D721Med (cell line): ENCODE measurements at places on chromosomes 5 and 9.
A peak's percentile ranks its signal among the peaks of the same experiment; 100 is the strongest.

DNA sequence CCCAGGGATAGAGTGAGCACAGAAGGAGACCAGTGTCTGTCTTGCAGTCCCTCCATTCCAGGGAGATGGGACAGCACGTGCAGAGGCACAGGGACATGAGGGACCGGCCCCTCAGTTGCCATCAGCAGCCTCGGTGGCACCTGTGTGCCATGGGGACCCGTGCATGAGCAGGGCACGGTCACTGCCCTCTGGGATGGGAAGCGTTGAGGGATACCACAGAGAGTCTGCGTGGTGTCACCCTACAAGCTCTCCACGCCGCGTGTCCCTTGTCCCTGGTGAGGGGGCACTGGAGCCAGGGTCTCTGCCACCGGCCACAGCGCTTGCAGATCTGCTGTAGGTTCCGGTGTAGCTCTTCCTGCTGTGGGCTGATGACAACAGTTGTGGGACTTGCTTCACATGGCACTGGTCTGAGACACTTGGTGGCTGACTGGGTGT, 108.1 kb downstream of the CACNA1B start:
- no peak for DNase-seq

- no peak for DNase-seq
These were observed 153.4 kb upstream of the MPDZ start for GRCh38 chr9:13432904-13433303.

DNA sequence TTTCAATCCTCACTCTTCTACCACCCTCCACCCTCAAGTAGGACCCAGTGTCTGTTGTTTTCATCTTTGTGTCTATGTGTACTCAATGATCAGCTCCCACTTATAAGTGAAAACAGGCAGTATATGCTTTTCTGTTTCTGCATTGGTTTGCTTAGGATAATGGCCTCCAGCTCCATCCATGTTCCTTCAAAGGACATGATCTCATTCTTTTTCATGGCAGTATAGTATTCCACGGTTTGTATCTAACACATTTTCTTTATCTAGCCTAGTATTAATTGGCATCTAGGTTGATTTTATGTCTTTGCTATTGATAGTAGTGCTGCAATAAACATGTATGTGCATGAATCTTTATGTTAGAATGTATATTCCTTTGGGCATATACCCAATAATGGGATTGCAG, 259.8 kb upstream of the KIF2A start:
- DNase-seq = no peak

- no peak for DNase-seq
These were observed 60.5 kb downstream of the GLDC start for GRCh38 chr9:6584881-6585597.

DNA sequence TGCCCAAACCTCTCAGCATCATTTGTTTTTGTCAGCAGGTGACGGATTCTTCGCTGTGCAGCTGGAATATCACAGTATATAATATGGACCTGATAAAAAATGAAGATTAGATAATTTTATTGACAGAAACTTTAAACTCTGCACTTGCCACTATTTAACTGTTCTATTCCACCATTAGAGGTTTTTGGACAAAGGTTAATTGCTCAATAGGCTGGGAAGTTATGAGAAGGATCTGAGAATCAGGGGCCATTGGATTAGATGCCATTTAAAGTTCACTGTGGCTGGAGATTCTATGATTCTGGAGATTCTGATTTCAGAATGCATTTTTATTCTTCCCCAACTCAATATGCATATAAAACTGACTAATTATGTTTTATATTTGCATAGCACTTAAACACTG, 59.8 kb upstream of the ANXA1 start:
- no peak for DNase-seq

DNA sequence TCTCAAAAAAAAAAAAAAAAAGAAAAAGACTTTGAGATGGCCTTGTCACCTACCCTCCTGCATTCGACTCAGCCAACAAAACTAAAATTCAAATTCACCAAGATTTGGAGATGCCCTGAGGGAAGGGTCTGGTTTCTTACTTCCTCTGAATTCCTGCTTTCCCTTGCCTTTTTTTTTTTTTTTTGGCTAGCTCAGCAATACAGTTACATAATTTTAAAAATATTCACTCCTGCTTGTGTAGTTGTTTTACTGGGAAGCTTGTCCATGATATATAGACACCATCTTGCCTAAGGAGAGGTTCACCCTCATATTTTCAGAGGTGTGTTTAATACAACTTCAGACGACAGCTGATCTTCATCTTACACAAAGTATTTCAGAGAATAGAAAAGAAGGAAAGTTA, 21.3 kb upstream of the SERINC5 start:
- DNase-seq = no peak

DNA sequence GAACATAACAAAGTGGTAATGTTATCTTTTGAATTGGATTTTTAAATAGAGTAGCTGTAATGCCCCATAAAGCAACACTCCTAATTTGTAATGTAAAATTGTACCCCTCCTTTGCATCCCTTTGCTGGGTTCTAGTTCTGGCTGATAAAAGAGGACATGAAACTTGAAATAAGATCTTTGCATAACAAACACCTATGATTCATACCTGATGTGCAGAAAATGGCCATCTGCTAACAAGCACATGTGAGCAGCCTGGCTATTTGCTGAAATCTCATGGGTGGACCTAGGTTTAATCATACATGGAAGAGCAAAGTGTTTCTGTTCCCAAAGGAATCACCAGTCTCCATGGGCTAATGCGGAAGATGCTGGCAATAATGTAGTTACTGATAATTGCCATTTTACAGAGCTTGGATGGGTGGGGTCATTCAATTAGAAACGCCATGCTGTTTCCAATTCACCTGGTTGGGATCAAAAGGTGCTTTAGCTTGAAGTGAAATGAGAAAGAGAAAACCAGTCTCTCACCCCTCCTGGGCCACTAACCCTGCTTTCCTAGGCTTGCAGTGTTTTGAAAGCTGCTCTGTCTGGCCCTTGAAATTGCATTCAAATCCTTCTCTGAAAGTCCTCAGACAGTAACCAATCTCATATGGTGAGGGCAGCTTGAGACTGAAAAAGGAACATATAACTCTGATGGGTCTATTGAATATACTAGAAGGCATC, 585.1 kb downstream of the TLE4 start:
- no peak for DNase-seq

GRCh38 chr5:36569491-36569890, 36.9 kb upstream of the SLC1A3 start:
- no peak for DNase-seq

DNA sequence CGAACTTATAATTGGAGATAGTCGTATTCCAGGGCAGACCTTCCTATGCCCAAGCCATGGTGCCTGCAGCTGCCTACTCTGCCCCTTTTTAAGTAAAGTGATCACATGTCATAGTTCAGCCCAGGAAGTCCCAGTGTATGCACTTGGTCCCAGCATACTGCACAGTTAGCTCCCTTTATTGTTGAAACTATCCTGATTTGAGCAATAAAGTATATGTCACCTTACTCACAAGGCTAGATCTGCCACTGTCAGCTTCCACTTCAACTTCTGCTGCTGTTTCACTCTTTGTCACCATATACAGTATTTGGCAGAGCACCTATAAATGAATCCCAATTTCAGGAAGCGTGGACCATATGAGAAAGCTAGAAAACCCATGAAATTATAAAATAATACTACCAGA, 103.8 kb upstream of the PTGER4 start:
- DNase-seq = no peak

DNA sequence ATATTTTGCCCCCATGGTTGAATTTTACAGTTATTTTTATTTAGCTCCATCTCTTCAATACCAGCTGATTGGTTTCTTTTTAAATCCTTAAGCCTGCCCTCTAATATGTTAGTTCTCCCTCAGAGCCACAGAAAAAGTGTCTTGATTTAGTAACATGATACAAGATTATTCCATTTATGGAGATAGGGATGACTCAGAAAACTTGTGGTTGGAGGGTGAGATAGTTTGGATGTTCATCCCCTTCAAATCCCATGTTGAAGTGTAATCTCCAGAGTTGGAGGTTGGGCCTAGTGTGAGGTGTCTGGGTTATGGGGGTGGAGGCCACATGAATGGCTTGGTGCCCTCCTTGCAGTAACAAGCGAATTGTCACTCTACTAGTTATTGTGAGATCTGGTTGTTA, 115.7 kb downstream of the FBXO38 start:
- DNase-seq = no peak

- DNase-seq = no peak
These were observed 186.2 kb downstream of the CACNA1B start for GRCh38 chr9:138063785-138064184.

- DNase-seq = no peak
These were observed 194.1 kb upstream of the PTPRD start for GRCh38 chr9:10806868-10807267.

DNA sequence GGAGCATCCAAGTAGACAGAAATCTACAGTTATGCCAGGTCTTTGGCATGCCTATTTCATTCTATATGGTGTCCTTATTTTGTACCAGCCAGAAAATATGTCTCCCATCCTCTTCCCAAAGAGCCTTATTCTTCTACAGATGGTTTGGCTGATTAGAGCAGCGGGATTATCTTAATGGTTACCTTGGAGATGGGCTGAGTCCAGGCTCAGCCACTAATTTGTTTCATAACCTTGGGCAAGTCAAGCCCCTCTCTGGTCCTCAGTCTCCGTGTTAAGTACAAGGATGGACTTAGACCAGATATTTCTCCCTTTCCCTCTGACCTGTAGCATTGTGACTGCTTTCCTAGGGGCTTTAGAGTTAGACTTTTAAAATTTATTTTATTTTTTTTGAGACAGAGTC, 11.1 kb upstream of the GLE1 start:
- DNase-seq = peak; percentile 67

DNA sequence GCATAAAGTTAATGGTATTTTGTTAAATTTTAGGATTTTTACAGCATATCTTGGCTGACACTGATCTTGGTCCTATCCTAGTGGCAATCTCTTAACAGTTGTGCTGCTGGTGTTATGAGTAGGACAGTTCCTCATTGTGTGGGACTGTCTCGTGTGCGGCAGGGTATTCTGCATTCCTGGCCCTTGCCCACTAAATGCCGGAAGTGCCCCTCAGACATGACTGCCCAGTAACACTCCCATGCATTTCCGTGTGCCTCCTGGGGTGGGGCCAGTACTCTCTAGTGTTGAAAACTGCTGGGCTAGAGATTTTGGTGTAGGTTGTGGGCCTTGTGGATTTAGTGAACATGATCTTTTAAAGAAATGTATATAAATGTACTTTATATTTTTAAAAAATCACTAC, 227.1 kb upstream of the DMRT1 start:
- DNase-seq = no peak

- no peak for DNase-seq
These were observed 514.7 kb downstream of the MTRR start for GRCh38 chr5:8383616-8384015.

- no peak for DNase-seq
These were observed 55.8 kb downstream of the NFIB start for GRCh38 chr9:14258156-14258555.

- no peak for DNase-seq
These were observed 150.2 kb upstream of the KLF9 start for GRCh38 chr9:70564468-70565335.

DNA sequence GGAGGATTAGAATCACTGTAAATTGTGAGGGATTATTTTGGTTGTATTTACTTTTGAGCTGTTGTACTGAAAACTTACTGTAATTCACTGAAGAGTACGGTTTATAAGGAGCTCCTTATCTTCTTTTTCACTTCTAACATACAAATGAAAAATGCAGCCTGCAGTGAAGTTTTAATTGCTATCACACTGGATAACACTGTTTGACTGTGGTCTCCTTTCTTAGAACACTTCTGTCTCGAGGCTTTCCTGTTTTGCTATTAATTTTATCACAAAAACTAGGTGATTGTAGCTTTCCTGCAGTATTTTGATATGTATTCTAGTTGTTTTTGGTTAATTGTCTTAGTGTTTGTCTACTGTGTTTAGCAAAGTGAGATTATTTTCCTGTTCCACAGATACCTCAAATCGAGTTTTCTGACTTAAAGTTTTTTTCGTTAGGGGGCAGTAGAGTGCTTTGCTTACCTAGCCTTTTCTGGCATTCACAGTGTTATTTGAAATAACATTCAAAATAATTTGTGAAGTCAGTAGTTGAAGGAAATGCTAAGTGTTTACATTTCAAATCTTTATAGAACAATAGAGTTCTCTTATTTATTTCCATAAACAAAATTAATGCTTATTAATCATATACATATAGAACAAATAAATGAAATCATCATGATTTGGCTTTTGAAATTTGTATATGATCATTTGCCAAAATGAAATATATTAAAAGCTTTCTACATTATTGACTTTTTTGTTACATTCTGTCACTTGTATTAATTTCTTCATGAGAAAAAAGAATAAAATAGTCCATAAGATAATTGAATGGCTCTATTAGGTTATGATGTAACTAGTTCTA, 52.9 kb downstream of the COMMD10 start:
- no peak for DNase-seq

- DNase-seq = no peak
These were observed 229.1 kb downstream of the SEC61B start for GRCh38 chr9:99451112-99451606.
